ENCODE measurements at places on chromosomes 12 and 14.

DNA sequence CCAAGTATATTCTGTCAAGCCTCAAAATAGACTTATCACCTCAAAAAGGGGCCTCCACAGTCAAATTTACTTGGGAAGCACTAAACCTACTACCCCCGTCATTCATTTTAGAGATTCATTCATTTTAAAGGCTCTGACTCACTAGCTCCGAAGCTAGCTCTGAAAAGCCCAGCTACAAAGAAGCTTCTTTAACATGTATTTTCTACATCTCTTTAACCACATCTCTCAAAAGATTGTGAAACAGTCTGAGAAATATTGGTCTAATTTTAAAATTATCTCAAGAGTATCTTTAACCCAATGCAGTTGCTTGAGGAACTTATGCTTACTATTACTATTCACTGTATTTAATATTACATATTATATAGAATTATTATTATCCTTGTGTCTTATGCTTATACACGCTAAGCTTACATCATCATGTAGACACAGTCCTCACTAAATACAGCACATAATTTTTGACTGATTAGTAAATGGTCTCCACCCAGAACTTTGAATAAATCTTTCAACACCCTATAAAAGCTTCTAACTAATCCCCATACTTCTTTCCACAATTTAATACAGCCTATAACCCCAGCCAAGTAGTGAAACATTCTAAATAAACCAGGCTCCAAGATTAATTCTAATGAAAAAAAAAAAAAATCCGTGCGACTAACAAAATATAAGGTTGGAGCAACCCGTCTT lies 7.8 kb downstream of the NT5DC3 start:
- DNase-seq, result no peak

GRCh38 chr14:90781876-90782275 lies 34.4 kb downstream of the TTC7B start:
- DNase-seq, result peak; percentile 88

DNA sequence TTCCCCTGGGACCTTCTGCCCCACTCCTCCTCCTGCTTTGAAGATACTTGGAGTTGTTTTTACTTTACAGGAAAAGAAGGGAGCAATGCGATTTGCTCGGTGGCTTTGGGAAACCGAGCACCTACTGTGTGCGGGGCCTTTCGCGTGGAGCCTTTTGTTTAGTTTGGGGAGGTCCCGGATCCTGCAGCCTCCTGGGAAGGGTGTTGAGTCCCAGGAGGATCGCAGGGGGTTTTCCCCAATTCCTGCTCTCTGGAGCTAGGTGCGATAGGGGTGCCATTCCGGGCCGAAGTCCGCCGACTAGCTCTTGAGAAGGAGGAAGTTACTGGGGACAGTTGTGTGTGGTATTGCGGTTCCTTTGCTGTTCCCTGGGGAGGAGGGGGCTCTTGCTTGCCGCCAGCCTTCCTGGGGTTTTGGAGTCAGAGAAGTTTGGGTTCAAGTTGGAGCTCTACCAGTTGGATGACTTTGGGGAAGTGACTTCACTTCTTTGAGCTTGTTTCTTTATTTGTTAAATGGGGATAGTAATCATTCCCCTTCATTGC lies 1.1 kb downstream of the BRI3BP start:
- peak; percentile 17 for DNase-seq

GRCh38 chr12:44775901-44776300 lies 100.2 kb downstream of the NELL2 start:
- DNase-seq, result no peak

GRCh38 chr12:49706351-49707127 lies 666 bp downstream of the FMNL3 start:
- no peak for DNase-seq

DNA sequence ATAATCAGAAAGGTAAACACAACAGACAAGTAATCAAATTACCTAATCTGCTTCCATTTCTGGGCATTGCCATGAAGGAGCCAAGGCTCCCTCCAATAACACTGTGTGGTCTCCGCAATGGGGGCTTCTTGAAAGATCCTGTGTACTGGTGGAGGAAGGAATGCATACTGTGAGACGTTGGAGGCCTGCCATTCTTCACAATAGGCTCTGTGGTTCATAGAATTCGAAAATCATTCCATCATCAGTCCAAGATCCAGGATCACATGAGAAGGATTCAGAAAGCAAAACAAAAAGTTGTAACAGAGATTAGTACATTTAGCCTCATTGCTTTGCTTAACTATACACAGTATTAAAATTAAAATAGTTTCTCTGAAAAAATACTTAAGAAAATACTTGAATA lies 76.3 kb downstream of the CDK17 start:
- no peak for DNase-seq

- no peak for DNase-seq
Observed at GRCh38 chr12:27818401-27818918, 38.4 kb upstream of the MANSC4 start.

GRCh38 chr12:98446060-98446459 lies 69.3 kb upstream of the TMPO start:
- DNase-seq, result no peak

DNA sequence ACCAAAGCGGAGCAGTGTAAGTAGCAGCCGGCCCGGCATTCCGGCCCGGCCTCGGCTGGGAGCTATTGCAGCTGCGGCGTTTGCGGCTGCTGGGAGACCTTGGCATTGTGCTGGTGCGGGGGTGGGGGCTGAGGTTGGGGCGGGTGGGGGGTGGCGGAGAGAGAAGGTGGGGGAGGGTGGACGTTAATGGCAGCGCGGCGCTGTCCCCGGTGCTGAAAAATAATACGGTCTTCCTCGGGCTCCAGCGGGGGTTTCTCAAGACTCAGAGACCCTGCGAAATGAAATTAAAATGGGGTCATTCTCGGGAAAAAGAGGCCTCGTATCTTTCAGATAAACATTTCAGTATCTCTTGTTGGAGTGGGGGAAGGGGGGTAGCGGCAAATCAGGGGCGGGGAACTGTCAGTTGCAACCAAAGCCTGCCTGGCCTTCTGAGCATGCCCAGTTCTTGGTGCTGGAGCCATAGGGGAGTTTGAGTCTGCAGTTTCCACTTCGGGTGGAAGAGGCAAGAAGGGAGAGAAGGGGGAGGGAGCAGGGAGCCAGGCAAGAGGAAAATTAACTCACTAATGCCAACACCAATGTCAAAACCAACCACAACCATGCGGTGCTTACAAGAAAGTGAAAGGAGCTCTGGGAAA lies 414 bp downstream of the UNC79 start:
- no peak for DNase-seq

DNA sequence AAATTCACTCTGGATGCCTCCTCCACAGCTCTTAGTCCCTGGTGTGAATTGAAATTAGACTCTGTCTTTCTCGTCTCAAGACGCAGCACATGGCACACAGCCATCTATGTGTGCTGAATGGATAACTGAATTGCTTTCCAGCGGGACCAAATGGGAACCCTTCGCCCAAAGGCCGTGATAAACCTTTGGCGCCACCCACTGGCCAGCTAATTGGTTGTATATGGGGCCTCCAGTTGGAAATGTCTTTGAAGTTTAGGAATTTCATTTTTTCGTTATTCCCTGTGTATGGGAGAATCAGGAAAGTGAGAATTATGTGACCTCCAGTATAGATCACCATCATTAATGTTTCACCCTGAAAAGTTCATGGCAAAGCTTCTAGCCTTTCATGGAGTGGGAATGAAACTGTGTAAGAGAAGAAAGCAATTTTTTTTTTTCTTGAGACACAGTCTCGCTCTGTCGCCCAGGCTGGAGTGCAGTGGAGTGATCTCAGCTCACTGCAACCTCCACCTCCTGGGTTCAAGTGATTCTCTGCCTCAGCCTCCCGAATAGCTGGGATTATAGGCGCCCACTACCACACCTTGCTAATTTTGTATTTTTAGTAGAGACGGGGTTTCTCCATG lies 9.8 kb upstream of the HSP90AA1 start:
- DNase-seq, result peak; percentile 67

- peak; percentile 70 for DNase-seq
Observed at GRCh38 chr14:103091041-103091882, 3.3 kb upstream of the EXOC3L4 start.

- DNase-seq, result no peak
Observed at GRCh38 chr12:67927324-67927723, 61.9 kb upstream of the IFNG-AS1 start.

GRCh38 chr12:133080368-133081158 lies at the start of gene ZNF140:
Gene ZNF140, plus strand, starts transcription at chr12:133080923. Its CDS starts 398 bp downstream, at chr12:133081321.
- DNase-seq, result peak; percentile 92

GRCh38 chr14:94381149-94382030 lies 7.0 kb downstream of the SERPINA1 start:
- DNase-seq, result no peak

DNA sequence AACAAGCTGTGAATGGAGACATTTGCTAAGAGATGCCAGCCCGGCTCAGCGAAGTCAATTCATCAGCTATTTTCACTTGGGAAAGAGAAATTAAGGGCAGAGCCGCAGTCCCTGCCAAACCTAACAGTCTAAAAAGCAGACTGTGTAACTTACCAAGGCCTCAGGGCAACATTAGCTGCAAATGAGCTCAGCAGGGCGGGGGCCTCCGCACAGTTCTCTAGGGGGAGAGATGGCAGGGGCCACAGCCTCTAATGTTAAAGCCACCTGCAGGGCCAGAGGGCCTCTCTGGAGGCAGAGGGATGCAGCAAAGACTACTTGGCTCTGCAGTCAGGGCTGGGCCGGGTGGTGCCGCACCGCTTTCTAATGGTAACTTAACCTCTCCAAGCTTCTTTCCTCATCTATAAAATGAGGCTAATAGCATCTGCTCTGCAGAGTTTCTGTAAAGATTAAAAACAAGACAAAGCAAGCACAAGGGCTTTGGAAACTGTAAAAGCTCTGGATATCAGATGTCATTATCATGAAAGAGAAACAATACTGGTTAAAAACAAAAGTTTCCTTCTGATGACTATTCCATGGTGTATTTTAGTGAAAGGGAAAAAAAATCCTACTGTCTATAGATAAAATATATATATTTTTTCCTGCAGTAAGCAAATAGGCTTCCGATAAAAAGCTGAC lies 13.4 kb upstream of the GPRC5A start:
- DNase-seq, result no peak

GRCh38 chr12:121581686-121582429 lies 1.0 kb upstream of the KDM2B start:
- peak; percentile 36 for DNase-seq

- no peak for DNase-seq
Observed at GRCh38 chr12:56408799-56409417, 40.3 kb downstream of the TIMELESS start.

DNA sequence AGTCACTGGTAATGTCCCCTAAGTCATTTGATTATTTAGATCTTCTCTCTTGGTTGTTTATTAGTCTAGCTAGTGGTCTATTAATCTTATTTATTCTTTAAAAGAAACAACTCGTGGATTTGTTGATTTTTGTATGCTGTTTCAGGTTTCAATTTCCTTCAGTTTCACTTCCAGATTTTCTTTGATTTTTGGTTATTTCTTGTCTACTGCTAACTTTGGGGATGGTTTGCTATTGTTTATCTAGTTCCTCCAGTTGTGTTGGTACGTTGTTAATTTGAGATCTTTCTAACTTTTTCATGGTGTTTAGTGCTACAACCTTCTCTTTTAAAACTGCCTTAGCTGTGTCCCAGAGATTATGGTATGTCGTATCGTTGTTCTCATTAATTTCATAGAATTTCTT lies 18.5 kb upstream of the CD69 start:
- DNase-seq, result no peak

GRCh38 chr12:123280971-123281370 lies 9.3 kb upstream of the CDK2AP1 start:
- DNase-seq, result no peak

GRCh38 chr12:101599311-101599710 lies 4.5 kb downstream of the MYBPC1 start:
- no peak for DNase-seq

GRCh38 chr14:104856869-104857860 lies 7.9 kb upstream of the CEP170B start:
- no peak for DNase-seq

GRCh38 chr12:103397536-103397935 lies 98.2 kb downstream of the C12orf42 start:
- no peak for DNase-seq

GRCh38 chr12:53236443-53237111 lies 4.6 kb upstream of the RARG start:
- DNase-seq, result no peak

GRCh38 chr12:55666508-55666907 lies 29.8 kb downstream of the OR10P1 start:
- DNase-seq, result no peak

- DNase-seq, result peak; percentile 49
Observed at GRCh38 chr12:123897221-123897620, 75.4 kb downstream of the CCDC92 start.

DNA sequence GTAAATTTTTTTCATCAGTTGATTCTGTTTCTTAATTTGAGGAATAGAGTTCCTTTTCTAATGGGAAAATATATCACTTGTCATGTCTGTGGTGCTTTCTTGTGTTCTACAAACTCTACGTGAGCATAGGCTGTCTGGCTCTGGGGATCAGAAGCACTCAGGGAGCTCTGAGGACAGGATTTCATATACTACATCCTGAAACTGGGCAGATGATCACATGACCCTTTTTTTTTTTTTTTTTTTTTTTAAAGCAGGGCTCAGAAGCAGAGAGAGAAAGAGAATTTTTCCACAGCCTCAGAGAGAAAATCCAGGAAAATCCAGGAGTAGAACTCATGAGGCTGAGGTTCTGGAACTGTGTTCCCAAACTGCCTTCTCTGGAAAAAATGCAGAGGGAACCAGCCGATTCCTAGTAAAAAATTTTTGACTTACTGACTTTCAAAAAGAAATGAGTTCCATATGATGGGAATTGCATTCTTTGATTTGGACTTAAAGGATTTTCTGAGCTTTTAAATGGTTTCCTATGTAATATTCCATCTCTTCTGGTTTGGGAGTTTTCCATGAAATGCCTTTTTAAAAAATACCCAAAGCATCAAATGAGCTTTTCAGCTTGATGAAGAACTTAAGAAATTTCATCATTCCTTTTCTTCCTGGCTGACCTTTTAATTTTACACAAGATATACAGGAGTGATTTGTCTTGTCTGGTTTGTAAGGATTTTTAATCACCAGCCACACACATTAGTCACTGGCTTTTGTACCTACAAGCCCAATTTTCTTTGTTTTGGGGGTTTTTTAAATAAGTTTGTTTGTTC lies 183.1 kb upstream of the HIF1A start:
- DNase-seq, result peak; percentile 66

- DNase-seq, result no peak
Observed at GRCh38 chr12:86719381-86719780, 463.2 kb upstream of the MGAT4C start.

GRCh38 chr14:90193925-90194324 lies 62.4 kb upstream of the PSMC1 start:
- no peak for DNase-seq

GRCh38 chr12:52903285-52903854 lies 1.5 kb downstream of the KRT8 start:
- peak; percentile 54 for DNase-seq

GRCh38 chr14:47730296-47730695 lies 54.9 kb upstream of the MDGA2 start:
- no peak for DNase-seq

DNA sequence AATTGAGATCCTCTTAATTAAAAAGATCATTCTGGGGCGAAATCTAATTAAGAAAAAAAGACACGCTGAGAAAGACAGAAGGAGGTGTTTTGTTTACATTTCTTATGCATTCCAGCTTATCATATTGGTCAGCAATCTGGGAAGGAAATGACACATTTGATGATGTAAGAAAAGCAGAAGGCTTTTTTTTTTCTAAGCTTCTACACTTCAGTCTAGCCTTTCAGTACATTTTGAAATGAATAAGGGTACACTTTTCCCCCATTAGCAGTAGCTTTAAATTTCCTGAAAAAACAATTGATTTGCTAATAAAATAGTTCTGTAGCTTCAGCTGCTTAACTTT lies 5.9 kb upstream of the GSC start:
- DNase-seq, result peak; percentile 18

Data from SW480 (cell line).